ENCODE measurements at places on chromosomes 3 and 15.

DNA sequence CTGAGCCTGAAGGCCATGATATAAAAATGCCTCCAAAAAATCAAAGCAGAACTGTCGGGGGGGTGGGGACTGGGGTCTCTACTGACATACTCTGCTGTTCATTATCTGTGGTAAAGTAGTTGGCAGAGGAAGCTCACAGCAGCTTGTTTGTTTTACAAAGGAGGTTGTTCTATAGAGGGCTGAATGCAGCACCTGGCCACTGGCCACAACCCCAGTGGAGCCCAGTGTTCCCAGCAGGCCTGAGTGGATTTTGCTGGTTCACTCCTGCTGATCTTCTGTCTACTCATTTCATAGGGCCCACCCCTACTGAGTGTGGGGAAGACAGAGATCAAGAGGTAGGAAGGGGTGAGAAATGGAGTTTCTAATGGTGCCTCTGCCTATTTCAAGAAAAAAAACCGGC is 125.5 kb downstream of the DIPK2A start:
- DNase-seq, result no peak

GRCh38 chr3:183527428-183528379 is 27.8 kb downstream of the KLHL6 start:
- DNase-seq, result no peak

GRCh38 chr15:33398555-33398954 is 87.8 kb downstream of the RYR3 start:
- no peak for DNase-seq

- no peak for DNase-seq
These were observed 96.3 kb downstream of the ADAMTS17 start for GRCh38 chr15:100245487-100245820.

DNA sequence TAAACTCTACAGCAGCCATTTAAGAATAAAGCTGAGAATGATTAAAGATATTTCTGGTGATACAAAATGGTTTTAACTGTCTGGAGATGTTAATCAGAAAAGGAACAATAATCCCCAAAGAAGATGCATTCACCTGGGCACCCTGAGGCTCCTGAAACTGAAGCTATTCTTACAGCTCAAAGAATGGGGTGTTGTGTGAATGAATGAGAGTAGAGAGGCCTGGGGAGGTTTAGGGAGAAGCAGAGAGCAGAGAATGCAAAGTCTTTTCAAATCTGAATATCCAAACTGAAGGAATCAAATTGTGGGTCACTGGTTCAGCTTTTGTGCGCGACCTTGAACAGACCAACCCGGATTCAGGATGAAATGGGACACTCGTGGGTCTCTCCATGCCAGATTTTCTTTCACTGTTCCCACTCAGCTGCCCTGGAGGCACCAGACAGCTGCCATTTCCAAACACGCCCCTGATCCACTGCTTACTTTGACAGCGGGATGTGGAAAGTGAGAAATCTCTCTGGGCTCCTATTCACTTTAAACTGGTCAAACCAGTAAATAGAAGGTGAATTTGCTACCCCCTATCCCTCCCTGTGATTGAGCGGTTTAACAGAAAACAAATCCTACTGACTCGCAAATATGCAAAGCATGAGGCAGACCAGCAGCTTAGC is 485.5 kb upstream of the THBS1 start:
- DNase-seq, result no peak

DNA sequence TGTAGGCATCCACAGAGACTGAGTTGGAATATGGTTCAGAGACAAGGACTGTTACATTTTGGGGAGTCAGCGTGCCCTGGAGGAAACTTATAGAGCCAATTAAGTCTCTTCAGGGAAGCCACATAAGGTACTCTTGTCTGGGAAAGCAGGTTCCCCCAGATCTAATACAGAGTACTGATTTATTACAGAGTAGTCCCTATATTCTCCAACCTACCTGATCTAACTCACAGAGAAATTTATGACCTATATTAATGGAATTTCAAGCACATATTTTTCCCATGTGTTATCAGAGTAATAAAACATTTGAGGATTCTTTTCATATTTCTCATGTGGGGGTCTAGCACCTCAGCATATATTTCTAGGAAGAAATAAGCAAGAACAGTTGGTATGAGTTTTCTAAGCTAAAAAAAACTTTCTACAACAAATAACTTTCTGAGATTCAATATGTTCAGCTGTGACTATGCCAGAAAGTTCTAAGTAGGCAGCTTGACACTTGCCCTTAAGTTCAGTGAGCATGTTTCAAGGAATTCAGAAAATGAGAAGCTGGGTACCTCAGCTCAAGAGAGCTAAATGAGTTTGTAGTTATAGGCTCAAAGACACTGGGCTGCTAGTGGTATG is 75.3 kb upstream of the COL8A1 start:
- no peak for DNase-seq

GRCh38 chr3:169948559-169949448 is 17.8 kb upstream of the SEC62 start:
- DNase-seq, result no peak

GRCh38 chr3:66280304-66280703 is 59.5 kb downstream of the SLC25A26 start:
- DNase-seq, result no peak

DNA sequence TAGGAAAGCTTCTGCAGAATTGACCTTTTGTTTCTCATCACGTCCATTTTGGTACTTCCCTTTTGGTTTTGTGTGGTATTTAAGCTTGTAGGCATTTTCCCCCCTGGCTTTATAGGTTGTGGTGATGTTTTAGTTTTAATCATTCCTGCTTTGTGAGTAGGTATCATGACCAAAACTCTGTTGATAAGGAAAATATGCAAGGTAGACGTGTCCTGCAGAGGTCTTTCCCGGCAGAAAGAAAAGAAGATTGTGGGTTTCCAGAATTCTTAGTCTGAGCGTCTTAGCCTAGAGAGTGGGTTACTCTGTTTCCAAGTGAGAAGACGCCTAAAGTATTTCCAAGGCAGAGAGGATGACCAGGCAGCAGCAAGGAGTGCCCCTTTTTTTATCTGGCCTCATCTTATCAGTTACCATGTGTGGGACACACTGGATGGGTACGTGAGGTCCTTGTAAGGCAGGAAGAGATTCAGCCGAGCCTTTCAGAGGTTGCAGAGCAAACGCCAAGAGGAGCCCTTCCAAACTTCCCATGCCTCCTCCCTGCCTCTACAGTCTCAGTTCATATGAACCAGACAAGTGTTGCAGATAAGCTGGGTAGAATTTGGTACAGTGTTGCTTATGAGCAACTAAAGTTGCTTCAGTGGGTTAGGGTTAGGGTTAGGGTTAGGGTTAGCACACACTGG is 58.8 kb downstream of the ARNT2 start:
- DNase-seq, result no peak

DNA sequence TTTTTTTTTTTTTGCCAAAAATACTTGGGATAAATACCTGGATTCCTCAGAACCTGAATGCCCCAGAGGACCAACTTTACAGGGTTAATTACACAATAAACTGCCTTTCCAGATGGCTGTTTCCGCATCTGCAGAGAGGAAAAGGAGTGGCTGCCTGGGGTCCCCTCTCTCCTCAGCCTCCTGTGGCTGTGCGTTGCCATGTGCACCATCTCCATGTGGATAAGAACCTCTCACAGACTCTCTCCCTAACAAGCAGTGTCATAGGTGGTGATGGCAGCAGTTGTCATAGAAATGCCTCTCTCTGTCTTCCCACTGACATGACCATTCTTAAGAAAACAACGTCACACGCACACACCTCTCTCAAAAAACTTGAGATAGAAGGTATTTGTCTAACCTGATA is 179.4 kb downstream of the RPLP1 start:
- no peak for DNase-seq

- DNase-seq, result no peak
These were observed 18.6 kb upstream of the FSTL1 start for GRCh38 chr3:120469440-120469839.

DNA sequence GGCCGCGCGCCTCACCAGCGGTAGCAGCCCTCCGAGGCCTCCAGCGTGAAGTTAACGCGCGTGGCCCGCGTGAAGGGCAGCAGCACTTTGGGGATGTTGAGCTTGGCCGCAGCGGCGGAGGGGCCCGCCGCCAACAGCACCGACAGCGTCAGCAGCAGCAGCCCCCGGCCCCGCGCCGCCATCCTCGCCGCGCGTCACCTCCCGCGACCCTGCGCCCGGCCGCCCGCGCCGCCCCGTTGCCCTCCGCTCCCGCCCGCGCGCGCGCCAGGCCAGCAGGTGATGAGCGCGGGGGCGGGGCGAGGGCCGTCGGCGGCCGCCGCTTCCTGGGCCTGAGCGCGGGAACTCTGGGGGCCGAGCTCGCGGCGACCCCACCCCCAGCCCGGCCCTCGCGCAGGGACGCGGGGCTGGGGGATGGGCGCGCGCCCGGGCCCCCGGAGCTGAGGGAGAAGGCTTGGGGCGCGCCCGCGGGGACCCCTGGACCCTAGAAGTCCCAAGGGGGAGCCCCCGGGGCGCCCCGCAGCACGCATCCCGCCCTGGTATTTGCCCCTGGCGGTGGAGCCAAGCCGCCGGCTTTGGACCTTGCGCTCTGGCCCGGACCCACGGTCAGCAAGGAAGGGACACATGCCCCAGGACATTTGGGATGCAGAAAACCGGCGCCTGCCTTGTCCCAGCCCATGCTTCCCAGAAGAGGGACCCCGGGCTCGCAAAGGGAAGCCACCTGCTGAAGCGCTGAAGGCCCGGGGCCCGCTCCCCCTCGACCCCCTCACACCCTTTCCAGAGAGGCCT is at the start of gene NUP210:
Gene NUP210 (minus strand): TSS at position 278 of the 786 bp plus-strand sequence. CDS start 96 bp downstream, at position 182.
- DNase-seq, result no peak

DNA sequence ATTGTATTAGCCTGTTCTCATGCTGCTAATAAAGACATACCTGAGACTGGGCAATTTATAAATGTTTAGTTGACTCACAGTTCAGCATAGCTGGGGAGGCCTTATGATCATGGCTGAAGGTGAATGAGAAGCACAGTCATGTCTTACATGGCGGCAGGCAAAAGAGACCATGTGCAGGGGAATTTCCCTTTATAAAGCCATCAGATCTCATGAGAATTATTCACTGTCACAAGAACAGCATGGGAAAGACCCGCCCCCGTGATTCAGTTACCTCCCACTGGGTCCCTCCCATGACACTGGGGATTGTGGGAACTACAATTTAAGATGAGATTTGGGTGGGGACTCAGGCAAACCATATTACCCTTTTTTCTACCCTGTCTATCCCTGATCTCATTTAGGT is 51.5 kb upstream of the MYZAP start:
- no peak for DNase-seq

GRCh38 chr15:87829332-87830050 is 427.0 kb downstream of the NTRK3 start:
- DNase-seq, result no peak

DNA sequence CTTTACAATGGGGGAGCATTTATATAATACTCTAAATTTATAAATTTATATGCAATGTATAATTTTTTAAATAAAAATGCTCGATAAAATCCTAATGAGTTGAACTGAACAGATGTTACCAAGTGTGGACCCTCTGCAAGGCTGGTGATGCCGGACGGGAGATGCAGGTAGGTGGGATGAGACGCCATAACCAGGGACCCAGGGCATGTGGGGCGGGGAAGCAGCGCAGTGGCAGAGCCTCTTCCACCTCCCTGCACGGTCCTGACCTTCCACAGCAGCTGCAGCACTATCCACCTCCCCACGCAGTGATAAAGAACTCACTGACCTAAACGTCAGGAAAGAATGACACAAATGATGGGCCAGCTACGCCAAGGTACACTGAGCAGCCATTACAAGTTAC is 12.8 kb downstream of the PCSK6 start:
- DNase-seq, result no peak

- no peak for DNase-seq
These were observed 46.1 kb downstream of the CMTM6 start for GRCh38 chr3:32456429-32457130.

- DNase-seq, result no peak
These were observed 803 bp upstream of the B3GNT5 start for GRCh38 chr3:183252118-183252782.

GRCh38 chr15:62503451-62503850 is 338.4 kb upstream of the C2CD4B start:
- DNase-seq, result peak; percentile 45

- no peak for DNase-seq
These were observed 178.2 kb downstream of the PDZRN3 start for GRCh38 chr3:73446467-73447110.

- DNase-seq, result no peak
These were observed 64.3 kb downstream of the LEO1 start for GRCh38 chr15:51907136-51907862.

GRCh38 chr15:68348081-68348480 is 70.5 kb downstream of the FEM1B start:
- no peak for DNase-seq

DNA sequence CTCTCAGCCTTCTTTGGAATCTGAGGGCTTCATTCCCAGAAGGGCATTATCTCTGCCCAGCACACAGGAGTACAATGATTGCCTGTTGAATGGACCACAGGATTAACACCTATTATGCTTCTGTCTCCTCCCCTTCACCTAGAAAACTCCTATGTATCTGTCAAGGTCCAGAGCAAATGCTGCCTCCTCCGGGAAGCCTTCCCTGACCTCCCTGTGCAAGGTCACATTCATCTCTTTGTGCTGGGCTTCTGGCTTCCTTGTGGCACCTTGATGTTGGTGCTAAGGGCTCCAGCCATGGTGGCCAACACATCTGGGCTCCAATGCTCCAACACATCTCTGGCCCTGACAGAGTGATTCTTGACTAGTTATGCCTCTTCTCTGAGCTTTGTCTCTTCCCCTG is 49.9 kb upstream of the ATP2B2 start:
- no peak for DNase-seq

DNA sequence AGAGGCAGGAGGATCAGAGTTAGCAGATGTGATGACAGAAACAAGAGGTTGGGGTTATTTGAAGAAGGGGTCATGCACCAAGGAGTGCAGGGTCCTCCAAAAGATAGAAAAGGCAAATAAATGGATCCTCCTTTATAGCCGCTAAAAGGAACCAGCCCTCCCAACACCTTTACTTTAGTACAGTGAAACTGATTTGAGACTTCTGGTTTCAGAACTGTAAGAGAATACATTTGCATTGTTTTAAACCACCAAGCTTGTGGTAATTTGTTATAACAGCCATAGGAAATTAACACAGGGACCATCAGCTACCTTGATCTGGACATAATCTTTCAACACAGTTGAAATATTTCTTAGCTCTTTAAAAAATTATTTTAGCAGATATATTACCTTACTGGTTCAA is 166.6 kb downstream of the TIGIT start:
- no peak for DNase-seq

DNA sequence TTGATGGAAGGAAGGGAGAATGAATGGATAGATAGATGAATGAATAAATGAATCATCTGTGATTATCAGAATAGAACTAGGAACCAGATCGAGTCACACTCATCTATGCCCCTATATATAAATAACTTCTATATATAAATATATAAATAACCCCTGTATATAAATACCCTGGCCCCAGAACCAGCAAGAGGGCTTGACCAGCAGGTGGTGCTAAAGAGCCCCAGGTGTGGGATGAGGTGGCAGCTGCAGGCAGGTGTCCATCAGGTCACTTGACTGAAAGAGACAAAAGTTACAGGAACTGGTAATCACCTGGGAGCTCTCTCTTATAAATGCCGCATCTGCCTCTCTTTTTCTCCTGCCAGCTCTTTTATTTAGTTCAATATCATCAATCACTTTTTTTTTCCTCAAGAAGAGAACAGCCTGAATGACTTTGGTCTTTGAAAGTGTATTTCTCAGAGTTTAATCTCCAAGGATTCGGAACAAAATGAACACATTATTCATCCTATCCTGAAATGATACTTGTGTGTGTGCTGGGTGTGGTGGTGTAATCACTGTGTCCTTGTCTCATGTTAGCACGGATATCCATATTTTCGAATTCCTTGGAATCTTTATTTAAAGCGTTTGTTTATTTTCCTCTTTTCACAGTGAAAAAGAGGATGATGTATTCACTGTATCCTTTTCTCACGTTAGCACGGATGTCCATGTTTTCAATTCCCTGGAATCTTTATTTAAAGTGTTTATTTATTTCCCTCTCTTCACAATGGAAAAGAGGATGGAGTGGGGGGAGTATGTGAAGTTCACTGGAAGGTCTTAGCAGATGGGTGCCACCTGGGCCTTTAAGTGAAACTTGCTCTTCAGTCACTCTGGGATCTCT is 35.4 kb upstream of the ATG7 start:
- DNase-seq, result no peak

Data from astrocyte of the cerebellum (primary cell).